ENCODE measurements at places on chromosomes 16 and 17. TPM values are rescaled to one million over a fixed set of nuclear protein-coding genes. Genes with fewer than 3 reads are reported as not detected.
A peak's percentile ranks its signal among the peaks of the same experiment; 100 is the strongest.

DNA sequence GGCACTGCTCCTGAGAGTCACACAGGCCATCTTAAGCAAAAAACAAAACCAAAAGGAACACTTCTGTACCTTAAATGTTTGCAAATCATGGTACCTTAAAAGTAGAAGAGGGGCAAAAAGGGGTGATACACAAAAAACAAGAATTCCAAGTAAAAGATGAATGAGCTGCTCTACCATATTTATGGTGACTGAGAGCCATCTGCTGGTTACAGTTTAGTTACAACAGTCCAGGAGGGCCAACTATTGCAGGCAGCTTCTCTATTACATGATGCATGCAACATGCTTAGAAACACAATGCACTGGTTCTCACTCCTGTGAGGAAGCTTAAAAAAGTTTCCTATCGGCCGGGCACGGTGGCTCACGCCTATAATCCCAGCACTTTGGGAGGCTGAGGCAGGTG is 53.5 kb downstream of the STX8 start:
- peak; percentile 39 for DNase-seq

DNA sequence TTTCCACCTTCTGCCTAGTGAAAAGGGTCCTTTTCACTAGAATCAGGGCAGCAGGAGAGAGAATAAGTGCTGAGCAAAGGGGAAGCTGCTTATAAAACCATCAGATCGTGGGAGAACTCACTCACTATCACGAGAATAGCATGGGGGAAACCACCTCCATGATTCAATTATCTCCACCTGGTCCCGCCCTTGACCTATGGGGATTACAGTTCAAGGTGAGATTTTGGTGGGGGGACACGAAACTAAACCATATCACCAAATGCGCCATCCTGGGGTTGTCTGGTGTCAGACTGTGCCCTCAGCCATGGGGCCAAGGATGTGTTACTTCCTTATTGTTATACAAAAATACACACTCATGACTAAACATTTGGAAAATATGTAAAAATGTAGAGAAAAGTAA is 10.4 kb upstream of the KATNB1 start:
- no peak for DNase-seq

DNA sequence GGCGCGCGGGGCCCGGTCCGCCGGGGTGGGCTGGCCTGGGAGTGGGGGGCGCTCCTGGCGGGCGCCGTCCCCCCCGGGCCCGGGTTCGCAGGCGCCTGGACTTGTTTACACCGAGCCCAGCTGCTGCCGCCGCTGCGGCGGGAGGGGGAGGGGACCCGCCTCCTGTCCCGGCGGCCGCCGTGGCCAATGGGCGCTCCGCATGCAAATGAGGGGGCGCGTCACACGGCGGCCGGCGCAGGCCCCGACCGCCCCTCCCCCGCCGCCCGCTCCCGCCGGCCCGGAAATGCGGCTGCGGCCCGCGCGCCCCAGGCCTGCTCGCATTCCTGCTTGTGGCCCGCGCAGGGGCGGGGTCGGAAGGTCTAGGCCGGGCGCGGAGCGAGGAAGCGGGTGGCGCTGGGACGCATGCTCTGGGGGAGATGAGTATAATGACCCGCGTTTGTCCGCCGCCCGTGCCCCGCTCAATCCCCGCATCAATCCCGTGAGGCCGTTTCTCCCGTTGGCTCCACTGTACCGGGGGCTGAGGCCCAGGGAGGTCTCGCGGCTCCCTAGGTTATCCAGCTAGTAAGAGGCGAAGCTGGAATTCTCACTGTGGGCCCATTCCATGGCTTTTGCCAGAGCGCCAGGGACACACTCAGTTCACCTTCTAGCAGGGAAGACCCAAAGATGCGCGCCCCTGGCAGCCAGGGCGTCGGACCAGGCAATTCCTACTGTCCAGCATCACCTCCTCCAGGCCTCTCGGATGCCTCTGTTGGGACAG is at the start of gene YPEL3:
YPEL3 (minus strand) TSS at position 109 of the 757 bp plus-strand sequence. CDS start 731 bp downstream, outside the sequence.
- DNase-seq, result peak; percentile 85

DNA sequence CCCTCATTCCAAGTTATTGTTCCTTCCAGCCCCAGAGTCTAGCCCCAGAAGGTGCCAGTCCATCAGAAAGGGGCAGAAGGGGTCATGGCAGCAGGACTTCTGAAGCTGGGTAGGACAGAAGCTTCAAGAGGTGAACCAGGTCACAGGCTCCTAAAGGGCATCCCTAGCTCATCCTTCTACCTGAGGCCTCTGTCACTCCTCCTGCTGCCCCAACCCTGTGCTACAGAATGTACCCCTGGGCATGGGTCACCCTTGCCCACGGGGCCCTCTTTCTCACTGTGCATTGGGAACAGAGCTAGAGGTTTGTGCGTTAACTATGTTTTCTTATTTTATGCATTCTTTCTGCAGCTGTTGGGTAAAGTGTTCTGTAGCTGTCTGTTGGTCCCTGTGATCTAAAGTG is 46.5 kb downstream of the DNAH17 start:
- no peak for DNase-seq

DNA sequence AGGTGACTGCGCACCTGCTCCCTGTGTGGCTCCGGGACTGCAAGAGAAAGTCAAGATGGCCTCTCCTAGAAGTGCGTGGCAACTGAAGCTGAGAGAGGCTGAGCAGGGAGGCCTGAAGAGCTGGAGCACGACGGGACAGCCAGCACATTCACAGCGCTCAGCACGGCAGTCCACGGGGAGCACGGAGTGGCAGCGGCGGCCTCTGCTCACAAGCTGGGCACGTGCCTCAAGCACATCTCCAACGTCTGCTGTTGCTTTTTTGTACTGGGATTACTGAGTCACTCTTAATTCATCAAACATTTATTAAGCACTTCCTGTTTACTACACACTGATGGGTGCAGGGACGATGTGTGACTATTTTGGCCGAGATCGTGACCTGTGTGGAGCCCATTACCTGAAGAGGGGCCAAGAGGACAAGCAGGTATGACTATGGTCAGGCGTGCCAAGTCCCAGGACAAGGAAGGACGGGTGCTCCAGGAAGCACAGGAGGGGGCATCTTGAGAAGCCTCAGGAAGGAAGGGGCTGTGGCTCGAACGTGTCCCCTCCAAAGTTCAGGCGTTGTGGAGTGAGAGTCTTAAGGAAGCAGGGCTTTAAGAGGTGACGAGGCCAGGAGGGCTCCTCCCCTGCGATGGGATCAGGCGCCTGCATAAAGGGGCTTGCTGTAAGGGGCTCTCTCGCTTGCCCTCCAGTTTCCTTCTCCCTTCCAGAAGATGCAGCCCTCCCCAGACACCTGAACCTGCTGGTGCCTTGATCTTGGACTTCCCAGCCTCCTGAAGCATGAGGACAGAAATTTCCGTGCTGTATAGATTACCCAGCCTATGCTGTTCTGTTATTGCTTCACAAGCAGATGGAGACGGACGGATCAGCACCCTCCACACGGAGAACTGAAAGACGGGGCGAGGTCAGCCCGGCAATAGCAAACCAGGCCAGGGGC is 105.8 kb downstream of the ADCY9 start:
- DNase-seq, result no peak

GRCh38 chr17:30212750-30213149 is 22.7 kb downstream of the SLC6A4 start:
- DNase-seq, result no peak

DNA sequence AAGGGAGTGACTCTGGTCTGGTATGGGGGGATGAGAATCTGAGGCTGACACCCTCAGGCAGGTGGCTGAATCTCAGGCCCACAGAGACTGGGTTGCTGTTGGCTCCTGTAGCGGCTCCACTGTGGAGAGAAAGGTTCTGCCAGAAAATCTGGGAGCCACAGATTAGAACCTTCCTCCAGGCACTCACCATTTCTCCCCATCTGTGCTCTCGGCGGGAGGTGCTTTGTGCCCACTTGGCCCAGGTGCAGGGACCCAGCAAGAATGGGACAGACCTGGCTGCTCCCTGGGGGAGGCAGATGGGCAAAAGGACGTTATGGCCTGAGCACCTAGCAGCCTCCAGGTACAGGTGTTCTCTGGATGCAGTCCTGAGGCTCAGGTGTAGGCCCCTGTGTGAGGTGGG is 20.1 kb downstream of the RAB11FIP3 start:
- no peak for DNase-seq

- DNase-seq, result no peak
Measured at GRCh38 chr16:84183911-84184591, 2.8 kb downstream of the TAF1C start.

DNA sequence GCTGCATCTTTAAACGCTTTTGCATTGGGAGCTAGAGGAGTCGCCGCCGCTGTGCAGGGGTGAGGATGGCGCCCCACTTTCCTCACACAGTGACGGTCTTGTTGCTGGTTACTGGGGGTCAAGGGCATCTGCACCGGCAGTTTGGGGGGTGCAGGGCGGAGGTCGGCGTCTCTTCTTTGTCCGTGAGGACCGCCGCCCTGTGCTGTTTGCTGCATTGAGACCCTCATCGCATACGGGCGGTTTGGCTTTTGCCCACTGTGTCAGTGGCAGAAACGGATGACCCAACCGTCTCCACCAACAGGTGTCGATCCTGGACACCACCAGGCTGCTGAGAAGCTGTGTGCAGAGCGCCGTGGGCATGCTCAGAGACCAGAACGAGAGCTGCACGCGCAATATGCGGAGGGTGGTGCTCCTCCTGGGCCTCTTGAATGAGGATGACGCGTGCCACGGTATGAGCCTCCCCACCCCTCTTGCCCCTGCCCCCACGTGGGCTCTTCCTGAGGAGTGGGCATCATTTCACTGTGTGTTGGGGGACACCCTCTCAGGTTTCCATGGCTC is 61.2 kb upstream of the ENDOV start:
- no peak for DNase-seq

GRCh38 chr16:68889508-68890150 is 46.3 kb downstream of the TANGO6 start:
- DNase-seq, result no peak

DNA sequence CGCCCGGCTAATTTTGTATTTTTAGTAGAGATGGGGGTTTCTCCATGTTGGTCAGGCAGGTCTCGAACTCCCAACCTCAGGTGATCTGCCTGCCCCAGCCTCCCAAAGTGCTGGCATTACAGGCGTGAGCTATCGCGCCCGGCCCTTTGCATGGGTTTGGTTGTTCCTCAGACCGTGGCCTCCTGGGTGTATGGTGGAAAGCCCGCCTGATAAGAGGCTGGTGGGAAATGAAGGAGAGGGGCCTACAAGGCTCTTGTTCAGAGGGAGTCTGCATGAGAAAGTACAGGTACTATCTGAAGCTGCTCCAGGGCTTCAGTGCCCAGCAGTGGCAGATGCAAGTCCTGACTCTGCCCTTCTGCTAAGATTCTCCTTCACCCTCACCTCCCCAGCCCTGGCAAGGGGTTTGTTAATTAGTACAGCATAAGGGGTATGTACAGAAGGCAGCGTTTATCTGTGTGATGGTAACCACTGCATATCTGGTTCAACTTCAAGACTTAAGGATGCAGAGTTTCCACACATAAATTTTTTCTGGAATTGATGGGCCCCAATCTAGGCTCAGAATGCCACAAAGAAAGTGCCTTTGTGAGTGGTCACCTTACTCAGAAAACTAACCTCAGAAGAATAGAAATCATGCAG is 24.2 kb downstream of the GRB7 start:
- no peak for DNase-seq

DNA sequence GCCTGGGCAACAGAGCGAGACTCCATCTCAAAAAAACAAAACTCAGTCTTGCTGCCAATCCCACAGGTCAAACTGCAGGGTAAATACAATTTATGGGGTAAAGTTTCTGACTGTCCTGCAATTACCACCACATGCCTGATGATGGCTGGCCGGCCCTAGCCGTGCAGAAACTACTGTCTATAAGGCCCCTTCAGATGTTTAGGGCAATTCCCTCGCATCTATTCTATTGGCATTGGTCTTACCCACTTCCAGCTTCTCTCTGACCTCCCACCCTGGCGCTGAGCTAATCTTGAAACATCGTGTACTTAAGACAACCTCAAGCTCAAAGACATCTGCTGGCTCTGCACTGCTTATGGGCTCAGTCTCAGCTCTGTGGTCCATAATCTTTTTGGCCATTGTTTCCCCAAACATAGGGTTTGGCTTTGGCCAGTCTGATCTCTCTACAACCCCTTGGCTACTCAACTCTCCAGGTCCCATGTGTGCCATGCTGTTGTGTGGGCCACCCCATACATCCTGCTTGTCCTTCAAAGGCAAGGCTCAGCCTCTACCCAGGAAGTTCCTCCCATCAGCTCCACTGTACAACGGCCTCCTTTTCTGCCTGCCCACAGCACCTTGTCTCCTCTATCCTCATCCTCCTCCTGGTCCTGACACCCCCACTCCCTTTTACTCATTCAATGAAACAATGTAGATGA is 16.6 kb downstream of the MAP3K14 start:
- no peak for DNase-seq

DNA sequence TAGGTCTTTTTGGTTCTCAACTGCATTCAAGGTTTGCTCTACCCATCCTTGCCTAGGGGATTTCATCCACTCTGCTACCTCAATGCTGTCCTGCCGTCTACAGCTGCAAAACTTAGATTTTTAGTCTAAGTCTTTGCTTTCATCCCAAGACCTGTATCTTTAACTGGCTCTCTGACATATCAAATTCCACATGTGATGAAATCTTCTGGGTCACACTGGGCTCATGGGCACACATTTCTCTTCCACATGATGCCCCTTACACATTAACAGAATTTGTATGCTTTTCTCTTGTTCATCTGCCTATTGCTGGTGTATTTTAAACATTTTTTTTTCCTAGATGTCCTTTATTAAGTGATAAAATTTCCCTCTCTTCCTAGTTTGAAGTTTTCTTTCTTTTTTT is 39.6 kb downstream of the MAF start:
- DNase-seq, result no peak

- no peak for DNase-seq
Measured at GRCh38 chr17:9833922-9834321, 8.2 kb downstream of the GLP2R start.

DNA sequence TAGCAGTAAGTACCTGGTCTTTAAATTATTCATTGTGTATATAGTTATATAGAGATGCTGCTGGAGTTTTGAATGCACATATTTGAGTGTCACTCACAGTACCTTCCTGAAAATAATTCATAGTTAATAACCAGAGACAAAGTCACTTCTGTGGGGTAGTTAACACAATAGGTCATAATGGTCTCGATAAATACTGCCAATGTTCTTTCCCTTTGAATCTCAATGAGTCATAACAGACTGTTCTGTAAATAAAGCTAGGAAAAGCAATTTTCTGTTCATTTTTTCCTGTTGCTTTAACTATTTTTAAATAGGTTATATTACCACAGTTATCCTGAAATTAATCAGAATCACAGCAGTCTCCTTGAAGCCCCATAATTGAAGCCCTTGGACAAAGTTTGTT is 87.2 kb downstream of the MAP2K4 start:
- DNase-seq, result peak; percentile 0

MPV17L gene
- total RNA-seq, result 0.68 TPM

SOX9 gene
- total RNA-seq, result 9.0 TPM

PTX4 gene
- total RNA-seq, result not detected

PDILT gene
- total RNA-seq, result not detected

SAP30BP gene
- total RNA-seq, result 68.9 TPM

KRTAP4-3 gene
- total RNA-seq, result not detected

NGFR gene
- 10.1 TPM for total RNA-seq

All from RPMI7951 (cell line).